ENCODE measurements at places on chromosomes 3 and 15.

GRCh38 chr3:168844894-168845482, 749.3 kb upstream of the GOLIM4 start:
- DNase-seq: no peak

- DNase-seq: no peak
Observed at GRCh38 chr3:195085356-195086130, 185.4 kb downstream of the XXYLT1 start.

GRCh38 chr15:31080591-31081014, 20.9 kb downstream of the TRPM1 start:
- no peak for DNase-seq

DNA sequence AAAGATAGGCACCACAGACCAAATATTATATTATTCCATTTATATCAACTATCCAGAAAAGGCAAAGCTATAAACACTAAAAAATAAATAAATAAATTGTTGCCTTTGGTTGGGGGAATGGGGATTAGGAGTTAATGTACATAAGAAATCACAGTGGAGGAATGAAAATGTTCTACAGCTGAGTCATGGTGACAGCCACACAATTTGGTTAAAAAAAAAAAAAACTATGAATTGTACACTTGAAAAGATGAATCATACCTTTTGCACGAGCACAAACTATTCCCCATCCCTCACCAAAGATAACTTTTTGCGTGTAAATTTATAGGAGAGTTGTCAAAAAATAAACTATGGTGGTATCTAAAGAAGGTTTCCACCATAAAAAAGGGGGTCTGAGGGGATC, 103.2 kb downstream of the TBC1D5 start:
- DNase-seq: no peak

- DNase-seq: no peak
Observed at GRCh38 chr15:43878446-43878845, 51.6 kb downstream of the WDR76 start.

GRCh38 chr3:123157209-123157597, 44.5 kb upstream of the SEC22A start:
- no peak for DNase-seq

DNA sequence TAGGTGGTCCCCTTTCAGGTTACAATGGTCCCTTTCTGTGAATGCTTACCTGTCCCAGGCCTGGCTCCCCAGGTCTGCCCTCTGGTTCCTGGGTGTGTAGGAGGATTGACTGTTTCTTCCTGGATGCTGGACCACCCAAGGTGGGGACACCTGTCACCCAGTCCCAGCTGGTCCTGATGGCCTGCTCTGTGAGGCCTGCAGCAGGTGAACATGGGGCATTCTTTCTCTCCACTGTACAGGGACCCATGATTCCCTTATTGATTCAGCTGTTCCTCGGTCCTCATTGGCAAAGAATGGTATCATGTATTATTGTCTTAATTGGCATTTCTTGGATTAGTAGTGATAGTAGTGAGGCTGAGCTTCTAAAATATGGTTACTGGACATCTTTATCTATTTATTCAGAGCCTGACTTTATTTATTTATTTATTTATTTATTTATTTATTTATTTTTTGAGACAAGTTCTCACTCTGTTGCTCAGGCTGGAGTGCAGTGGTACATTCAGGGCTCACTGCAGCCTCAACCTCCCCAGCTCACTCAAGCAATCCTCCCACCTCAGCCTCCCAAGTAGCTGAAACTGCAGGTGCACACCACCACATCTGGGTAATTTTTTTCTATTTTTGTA, 8.8 kb upstream of the DNAJA4 start:
- no peak for DNase-seq

- no peak for DNase-seq
Observed at GRCh38 chr3:73010158-73010557, 13.5 kb downstream of the PPP4R2 start.

- DNase-seq: no peak
Observed at GRCh38 chr15:25939122-25939521, 76.0 kb upstream of the ATP10A start.

GRCh38 chr3:169764312-169764881, 463 bp downstream of the TERC start:
- peak; percentile 89 for DNase-seq

GRCh38 chr3:153354641-153355040, 192.6 kb downstream of the RAP2B start:
- DNase-seq: no peak

DNA sequence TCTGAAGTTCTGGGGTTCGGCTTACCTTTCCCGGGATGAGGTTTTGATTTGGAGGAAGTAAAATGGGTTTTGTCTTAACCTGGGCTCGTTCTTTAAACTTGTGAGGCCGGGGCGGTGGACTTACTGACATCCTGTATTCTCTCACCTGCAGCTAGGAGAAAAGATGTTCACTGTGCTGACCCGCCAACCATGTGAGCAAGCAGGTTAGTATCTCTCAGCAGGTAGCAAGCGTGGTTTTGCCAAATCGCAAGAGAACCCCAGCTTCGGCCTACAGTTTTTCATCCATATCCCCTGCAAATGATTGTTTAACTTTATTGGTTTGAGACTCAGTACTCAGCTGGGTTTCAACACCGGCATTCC, 891 bp downstream of the ENTPD3 start:
- no peak for DNase-seq

GRCh38 chr15:81548365-81549130, 174.5 kb upstream of the TMC3 start:
- DNase-seq: no peak

DNA sequence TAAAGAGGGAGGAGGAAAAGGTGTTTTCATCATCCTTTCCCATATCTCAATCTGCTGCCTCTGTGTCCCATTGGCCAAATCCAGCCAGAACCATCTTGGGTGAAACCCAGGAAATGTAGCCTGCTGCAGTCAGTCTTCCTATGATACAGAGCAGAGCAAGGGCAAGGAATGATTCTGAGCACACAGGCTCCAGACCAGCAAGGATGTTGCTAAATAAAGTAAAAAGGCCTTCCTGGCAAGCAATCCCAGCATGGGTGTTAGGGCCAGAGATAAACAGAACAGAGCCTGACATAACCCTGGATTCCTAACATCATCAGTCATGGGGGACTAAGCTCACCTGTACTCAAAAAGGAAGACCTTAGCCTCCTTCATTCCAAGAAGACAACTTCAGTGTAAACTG, 90.7 kb upstream of the AGTR1 start:
- no peak for DNase-seq

DNA sequence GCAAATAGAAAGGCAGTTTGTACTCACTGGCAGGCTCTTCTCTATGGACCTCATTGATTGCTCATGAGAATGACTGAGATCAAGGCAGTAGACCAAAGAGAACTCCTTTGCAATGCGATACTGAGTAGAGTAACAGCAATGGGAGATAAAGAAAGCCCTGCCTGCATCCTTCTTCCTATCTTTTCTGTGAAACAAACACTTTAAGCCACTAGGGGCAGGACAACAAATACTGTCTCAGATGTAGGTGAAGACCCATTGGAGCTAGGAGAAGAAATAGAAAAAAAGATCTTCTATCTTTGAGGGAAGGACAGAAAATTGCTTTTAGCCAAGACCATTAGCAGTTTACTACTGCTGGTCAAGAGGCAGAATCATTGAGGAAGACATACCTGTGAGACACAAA, 117.6 kb upstream of the IGSF10 start:
- no peak for DNase-seq

GRCh38 chr3:12178091-12178820, 19.5 kb upstream of the TIMP4 start:
- DNase-seq: peak; percentile 41

- DNase-seq: peak; percentile 44
Observed at GRCh38 chr3:9690451-9691450, 12.9 kb upstream of the CPNE9 start.

GRCh38 chr15:42832576-42832975, 88.0 kb downstream of the TTBK2 start:
- no peak for DNase-seq

DNA sequence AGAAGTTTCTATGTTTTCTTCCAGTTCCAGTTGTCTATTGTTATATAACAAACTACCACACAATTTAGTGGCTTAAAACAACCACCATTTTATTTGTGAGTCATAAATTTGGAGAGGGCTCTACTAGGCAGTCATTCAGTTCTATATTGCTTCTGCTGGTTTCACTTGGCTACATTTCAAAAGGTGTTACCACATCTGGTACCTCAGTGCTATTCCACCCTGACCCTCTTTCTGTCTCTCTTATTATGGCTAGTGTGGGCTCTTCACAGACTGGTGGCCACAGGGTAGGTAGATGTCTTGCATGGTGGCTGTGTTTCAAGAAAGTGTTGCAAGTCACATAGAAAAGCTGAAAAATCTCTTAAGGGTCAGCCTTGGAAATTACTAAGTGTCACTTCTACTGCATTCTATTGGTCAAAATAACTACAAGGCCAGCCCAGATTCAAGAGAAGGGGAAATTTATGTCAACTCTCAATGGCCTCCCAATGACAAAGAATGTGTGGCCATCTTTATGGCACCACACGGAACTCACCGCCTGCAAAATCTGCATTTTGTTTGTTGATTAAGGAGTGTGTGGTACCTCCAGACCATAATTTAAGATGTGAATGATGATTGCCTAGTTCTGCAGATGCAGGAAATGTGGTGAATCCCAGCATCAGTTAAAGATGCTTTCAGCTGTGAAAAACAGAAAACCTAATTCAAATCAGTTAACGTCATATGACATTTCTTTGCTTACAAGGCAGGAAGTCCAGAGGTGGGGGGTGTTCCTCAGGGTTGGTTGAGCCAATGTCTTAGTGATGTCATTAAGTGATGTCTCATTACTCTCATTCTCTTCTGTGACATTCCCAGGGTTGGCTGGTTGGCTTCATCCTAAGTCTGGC, 105.8 kb upstream of the RASGRP1 start:
- DNase-seq: peak; percentile 44

DNA sequence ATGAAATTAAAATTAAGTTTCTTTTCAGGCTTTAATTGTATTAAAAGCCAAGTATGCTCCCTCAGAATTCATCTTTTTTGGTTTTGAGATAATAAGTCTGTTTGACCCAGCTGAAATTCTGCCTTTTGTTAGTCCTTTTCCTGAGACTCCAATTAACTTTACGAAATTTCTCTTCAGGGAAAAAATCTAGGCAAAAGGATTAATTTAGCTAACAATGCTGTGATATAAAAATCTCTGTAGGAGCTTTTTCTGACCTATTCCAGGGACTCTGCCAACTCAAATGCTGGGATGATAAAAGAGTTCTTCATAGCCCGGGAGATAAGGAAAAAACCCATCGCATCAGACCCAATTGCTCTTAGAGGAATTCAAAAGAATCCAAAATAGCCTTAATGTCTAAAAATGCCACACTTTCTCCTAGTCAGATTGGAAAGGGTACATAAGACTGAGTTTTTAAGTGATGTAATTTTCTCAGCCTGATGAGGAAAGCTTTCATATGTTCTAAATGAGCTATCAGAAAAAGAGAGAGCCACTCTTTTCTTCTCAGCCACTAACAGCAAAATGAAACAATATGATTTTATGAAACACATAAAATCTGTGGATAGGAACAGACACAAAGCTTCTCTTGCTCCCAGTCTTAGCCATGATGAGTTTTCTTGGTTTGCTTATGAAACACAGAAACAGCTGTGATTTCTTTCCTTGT, 405.1 kb downstream of the ROBO1 start:
- no peak for DNase-seq

GRCh38 chr15:88900309-88900981, 5.1 kb upstream of the HAPLN3 start:
- DNase-seq: peak; percentile 31

DNA sequence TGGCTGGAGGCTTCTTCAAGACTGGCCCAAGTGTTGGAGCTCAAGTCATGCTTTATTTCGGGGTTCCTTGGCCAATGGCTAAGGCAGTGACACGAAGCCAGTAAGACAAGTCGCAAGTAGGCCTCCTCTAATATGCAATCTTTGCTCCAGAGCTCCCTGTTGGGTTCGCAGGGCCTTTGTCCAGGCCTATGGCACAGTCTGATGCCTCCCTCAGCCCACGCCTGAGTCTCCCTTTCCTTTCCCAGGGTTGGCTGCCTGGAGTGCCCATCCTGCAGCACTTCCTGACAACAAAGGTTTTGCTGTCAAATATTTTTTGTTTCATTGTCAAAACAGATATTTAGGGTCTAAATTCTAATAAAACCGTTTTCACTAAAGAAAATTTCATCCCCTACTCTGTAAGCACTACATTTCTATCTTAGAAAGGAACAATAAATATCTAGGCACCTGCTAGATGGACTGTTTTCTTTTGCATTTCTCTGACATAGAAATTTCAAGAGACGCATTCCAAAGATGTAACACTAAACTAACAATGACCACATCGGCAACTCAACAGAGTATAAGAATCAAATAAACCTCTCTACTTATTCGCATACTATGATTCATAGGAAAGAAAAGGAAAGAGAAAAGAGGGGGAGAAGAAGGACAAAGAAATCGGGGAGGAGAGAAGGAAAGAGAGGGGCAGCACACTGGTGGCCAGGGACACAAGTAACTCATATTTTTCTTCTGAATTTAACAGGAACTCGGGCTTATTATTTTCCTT, 393.1 kb upstream of the ATP11B start:
- DNase-seq: no peak

DNA sequence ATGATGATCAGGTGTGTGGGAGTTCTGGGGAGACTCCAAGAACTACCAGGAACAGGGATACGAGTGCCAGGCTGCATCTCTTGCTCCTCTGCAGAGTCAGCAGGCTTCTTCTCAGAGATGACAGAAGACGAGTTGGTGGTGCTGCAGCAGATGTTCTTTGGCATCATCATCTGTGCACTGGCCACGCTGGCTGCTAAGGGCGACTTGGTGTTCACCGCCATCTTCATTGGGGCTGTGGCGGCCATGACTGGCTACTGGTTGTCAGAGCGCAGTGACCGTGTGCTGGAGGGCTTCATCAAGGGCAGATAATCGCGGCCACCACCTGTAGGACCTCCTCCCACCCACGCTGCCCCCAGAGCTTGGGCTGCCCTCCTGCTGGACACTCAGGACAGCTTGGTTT, 7.9 kb downstream of the PRRT3 start:
- DNase-seq: no peak

DNA sequence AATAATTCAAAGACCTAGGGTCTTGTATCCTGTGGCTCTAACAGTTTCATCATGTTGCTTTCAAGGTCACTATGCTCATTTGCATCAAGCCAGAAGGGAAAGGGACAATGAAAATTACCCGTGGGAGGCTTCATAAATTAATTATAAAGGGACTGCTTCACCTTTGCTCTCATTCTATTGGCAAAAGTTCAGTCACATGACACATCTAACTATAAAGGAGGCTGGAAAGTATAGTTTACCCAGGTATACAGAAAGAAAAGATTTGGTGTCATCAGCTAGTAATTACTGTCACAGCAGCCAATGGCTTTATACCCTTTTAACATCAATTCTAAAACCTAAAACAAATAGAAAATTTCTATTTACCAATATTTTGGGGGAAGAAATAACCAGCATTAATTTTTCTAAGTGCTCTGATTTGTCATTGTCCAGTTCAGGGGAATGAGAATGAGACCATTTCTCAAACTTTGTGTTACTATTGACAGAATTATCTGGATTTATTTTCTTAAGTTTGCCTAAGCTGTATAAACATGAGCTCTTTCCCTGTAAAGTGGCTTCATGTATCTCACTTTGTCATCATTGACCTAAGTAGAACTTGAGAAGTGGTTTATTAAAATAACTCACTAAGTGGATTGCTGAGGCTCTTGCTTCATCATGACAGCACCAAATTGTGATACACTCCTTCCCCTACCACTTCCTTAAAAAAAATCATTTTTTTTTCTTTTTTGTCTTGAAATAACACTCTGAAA, 257.7 kb upstream of the PEX5L start:
- no peak for DNase-seq

GRCh38 chr15:65328506-65329287, 24.2 kb downstream of the RNU5B-1 start:
- DNase-seq: no peak

- DNase-seq: no peak
Observed at GRCh38 chr3:102511168-102511567, 76.4 kb downstream of the ZPLD1 start.

All from suppressor macrophage (primary cell).